ENCODE measurements at places on chromosomes 2 and 18.

- no peak for DNase-seq
Measured at GRCh38 chr2:1366546-1367134, 46.6 kb upstream of the TPO start.

DNA sequence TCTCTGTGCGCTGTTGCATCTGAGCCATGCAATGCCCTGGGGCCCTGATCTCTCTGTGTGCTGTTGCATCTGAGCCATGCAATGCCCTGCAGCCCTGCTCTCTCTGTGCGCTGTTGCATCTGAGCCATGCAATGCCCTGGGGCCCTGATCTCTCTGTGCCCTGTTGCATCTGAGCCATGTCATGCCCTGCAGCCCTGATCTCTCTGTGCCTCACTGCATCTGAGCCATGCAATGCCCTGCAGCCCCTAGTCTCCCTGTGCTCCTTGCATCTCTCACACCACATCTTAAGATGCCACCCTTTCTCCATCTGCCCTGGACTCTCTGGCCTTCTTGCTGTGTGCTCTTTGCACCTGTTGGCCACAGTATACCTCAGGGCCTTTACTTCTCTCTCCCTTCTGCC is 56.2 kb downstream of the SOX11 start:
- no peak for DNase-seq

GRCh38 chr2:97963880-97964279 is 31.9 kb downstream of the TMEM131 start:
- DNase-seq = no peak

GRCh38 chr2:28633746-28634145 is 117.9 kb upstream of the PPP1CB start:
- DNase-seq = no peak
